ENCODE measurements at places on chromosomes 1 and 21.

DNA sequence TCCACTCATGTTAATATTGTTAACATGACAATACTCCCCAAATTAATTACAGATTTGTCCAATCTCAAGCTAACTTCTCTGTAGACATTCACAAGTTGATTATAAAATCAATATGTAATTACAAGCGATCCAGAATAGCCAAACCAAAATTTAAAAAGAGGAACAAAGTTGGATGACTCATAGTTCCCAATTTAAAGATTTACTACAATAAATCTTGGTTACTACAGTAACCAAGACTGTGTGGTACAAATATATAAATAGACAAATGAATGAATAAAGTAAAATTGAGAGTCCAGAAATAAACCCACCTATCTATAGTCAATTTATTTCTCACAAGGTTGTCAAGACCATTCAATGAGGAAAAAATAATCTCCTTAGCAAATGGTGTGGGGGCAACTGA is 7.1 kb upstream of the KRTAP10-4 start:
- no peak for DNase-seq

DNA sequence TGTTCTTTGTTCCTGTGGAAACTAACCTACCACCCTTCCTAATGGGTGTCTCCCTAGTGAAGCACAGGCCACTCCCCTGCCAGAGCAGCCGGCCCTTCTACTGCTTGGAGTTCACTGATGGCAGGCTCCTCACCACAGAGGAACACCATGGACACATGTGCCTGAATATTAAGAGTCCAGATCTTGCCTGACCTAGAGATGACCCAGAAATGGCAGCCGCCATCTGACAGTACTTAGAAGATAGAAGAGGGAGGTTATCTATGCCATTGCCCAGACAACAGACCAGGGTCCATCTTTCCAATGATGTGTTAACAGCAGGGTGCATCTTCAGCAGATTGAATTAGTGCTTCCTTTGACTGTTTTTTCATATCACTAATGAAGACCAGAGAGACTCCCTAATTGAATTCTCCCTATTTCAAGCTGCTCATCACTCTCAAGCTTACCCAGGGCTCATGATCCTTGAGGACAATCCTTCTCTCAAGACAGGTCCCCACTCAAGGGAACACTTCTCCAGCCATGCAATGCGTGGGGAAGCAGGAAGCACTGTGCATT is 59.8 kb downstream of the PLEKHA6 start:
- no peak for DNase-seq

DNA sequence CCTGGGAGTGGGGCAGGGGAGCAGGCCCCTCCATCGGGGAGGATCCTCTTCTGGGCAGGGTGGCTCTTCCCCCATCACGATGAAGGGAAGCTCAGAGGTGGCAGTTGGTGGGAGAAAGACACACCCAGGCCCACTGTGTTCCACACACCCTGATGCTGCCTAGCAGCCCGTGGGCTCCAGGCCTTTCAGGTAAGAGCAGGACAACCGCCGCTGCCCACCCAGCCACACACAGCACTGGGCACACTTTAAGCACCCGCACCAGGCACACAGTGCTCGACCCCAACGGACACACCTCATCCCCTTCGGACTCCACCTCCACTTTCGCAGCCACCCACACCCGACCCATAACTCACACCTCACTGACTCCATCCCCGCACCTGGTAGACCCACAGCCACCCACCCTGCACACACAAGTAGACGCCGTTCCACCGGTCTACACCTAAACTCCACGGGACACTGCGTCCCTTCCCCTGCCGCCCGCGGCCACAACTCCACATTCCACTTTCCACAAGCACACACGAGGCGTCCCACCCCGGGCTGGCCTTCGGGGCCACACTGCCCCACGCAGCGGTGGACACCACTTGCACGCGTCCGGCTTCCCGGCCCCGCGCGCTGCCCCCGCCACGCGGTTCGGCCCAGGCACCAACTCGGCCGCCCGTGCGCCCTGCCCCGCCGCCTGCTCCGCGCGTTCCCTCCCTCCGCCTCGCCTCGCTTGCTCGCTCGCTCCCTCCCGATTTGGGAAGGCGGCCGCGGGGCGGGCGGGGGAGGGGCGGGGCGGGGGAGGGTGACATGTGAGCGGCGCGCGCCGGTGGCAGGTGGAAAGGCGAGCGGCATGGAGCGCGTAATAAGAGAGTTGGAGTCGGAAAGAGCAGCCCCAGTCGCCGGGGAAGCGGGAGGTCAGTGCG is at the start of gene KCNQ4:
Gene KCNQ4 (plus strand): TSS at position 787 of the 905 bp plus-strand sequence. CDS start 307 bp downstream, outside the sequence.
- no peak for DNase-seq

GRCh38 chr1:152673016-152673415 is 2.1 kb upstream of the LCE2C start:
- no peak for DNase-seq

- no peak for DNase-seq
Observed at GRCh38 chr1:235127732-235128455, 743 bp downstream of the TOMM20 start.

DNA sequence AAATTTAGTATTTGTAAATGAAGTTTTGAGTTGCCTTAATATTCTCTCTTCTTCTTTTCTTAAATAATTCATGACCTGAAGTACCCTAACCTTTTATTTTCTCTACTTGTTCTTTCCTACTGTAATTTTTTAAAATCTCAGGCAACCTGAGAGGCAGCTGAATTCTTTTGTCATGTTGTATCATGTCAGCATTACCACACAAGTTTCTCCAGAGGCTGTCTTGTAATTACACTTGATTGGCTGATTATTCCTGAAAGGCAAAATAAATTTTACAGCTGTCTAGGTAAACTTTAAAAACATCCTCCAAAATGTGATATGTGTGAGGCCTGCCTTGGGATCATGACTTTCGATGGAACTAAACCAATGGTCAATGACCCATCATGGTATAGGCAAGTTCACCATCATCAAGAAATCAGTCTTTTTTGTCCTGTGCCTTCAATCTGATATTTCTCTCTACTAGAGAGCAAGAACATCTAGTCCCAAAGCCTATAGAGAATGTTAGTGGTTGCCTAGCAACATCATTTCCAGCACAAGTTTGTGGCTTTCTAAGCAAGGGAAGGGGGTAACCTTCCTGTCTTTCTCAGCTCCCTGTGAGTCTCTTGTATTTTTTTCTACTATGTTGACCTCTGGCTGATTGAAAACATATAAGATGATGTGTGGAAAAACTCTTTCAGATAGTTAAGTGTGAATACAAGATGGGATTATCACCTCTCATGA is 115.5 kb downstream of the GABPA start:
- no peak for DNase-seq

- no peak for DNase-seq
Observed at GRCh38 chr1:31584869-31585735, 8.8 kb downstream of the TINAGL1 start.

DNA sequence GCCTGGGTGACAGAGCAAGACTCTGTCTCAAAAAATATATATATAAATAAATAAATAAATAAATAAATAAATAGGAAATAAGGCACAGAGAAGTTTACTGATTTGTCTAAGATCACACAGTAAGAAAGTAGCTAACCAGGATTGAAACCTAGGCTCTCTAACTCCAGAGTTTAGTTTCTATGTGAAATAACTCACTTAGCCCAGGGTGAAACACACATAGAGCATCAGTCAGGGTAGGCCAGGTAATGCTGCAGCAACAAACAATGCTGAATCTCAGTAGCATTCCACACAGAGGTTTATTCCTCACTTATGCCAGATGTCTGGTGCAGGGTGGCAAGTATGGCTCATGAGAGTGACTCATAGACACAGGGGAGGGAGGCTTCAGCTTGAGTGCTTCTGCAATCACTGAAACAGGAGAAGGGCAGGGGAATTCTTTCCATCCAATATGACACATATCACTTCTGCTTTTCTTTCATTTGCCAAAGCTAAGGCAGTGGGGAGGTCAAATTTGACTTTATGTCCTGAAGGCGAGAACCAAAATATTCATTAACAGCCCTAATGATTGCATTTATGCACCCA is 37.1 kb upstream of the KANK4 start:
- peak; percentile 26 for DNase-seq

DNA sequence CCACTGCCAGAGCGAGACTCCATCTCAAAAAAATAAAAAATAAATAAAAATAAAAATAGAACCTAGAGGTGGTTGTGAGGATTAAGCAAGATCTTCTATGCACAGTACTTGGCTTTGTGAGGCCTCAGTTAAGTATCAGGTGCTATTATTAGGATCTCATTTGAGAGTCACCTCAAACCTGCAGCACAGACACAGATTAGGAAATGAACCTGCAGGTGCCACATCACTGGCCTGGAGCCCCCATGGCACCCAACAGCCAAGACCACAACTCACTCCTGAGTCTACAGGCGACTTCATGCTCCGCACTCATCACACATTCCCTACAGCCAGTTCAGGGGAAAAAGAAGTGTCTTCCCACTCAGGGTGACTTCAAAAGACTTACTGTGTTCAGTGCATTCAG is 176.8 kb downstream of the SLC45A1 start:
- DNase-seq = no peak

DNA sequence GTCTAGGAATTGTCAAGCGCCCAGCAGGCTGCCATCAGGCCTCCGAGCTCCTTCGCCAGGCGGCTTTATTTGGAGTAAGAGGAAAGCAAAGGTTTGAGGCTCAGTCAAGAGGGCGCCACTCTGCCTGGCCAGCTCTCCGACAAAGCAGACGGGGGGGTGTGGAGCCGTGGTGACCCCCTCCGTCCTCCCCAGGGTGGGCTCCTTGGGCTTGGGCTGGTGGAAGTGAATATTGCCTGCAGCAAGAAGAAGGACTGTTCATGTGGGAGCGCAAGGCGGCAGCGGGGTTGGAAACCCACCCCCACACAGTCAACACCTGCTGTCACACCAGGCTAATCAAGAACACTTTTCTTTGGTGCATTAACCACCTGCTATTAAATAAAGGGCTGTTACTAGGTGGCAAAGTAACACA is 14.6 kb downstream of the EPHX1 start:
- DNase-seq = no peak

DNA sequence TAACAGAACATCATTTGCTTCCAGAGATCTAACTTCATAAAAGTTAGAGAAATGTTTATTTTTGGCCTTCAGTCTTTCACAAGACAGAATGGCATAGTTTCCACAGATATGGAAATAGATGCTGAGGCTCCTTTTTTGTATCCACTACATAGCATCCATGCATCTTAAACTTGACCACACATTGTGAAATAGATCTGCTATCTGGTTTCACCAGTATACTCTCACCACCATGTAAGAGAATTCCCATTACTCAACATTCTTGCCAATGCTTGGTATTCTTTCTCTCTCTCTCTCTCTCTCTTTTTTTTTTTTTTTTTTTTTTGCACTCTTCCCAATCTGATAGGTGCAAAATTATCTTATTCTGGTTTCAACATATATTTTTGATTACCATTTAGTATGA is 52.1 kb upstream of the PRMT6 start:
- DNase-seq = no peak

DNA sequence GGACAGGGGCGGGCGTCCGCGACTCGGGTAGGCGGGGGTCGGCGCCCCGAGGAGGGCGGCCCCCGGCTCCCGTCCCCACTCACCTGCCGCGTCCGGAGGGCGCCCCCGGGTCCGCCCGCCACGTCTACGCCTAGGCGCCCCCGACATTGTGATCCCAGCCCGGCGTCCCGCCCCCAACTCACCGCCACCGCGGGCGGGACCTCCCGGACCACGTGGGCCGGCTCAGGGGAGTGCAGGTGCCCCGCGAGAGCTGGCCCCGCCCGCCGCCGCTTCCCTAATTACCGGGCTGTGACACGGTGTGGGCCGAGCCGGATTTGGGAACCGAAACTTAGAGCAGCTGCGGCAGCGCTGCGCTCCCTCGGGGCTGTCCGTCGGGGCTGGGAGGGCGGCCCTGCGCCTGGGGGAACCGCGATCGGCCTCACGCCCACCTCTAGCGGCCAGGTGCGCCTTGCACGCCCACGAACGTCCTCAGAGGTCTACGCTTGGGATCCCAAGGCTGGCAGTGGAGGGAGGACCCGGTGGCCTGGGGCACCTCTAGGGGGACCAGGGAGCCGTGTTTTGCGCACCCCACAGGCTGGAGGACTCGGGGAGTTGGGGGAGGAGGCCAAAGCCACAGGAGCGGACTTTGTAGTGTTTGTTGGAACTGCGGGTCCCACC is 521 bp upstream of the NADK start:
- DNase-seq = peak; percentile 19

- no peak for DNase-seq
Observed at GRCh38 chr1:39213511-39214002, 9.1 kb downstream of the MACF1 start.

GRCh38 chr1:201933840-201934430 is 12.4 kb downstream of the LMOD1 start:
- DNase-seq = no peak

GRCh38 chr1:7384679-7385078 is 386.4 kb upstream of the VAMP3 start:
- DNase-seq = no peak

- DNase-seq = peak; percentile 49
Observed at GRCh38 chr1:241639623-241640148, 483 bp downstream of the CHML start.

DNA sequence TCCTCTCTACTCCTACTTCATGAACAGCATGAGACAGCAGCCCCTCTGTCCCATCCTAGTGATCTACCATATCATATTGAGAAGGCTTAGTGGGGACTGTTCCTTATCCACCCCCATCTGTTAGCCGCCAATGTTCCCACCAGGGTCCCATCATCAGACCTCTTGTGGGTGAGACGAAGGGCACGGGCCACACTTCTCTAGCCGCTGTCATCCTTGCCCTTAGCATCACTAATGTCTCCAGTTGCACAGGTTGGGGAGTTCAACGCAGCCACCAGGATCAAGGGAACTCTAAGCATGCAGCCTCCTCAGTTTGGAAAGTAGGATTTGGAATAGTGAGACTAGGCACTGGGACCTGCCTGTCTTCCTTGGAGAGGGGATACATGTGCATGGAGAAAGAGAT is 20.1 kb downstream of the INKA2 start:
- no peak for DNase-seq

DNA sequence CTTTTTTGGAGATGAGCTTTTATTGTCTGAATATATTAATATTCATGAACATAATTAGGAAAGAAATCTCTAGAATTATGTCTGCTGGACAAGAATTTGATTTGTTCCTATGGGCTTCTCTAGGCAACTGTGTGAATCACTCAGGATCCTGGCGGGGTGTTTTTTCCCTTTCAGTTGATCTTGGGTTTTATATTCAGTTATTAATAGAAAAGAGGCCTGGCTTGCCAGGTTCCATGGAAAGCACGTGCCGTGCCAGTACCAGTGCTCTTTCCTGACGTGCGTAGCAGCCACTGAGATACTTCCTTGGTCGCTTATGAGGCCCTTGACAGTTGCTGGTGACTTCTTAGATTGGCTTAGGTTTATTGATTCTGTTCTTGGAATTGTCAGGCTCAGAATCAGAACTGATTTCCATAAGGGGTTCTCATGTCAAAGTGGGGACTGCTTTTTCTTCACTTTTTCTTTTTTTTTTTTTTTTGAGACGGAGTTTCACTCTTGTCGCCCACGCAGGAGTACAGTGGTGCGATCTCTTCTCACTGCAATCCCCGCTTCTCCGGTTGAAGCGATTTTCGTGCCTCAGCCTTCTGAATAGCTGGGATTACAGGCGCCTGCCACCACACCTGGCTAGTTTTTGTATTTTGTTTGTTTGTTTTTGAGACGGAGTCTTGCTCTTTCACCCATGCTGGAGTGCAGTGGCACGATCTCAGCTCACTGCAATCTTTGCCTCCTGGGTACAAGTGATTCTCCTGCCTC is 48.7 kb upstream of the KIF1B start:
- no peak for DNase-seq

Measured in SK-MEL-5 (cell line).